ENCODE measurements at places on chromosomes 1 and 21.

DNA sequence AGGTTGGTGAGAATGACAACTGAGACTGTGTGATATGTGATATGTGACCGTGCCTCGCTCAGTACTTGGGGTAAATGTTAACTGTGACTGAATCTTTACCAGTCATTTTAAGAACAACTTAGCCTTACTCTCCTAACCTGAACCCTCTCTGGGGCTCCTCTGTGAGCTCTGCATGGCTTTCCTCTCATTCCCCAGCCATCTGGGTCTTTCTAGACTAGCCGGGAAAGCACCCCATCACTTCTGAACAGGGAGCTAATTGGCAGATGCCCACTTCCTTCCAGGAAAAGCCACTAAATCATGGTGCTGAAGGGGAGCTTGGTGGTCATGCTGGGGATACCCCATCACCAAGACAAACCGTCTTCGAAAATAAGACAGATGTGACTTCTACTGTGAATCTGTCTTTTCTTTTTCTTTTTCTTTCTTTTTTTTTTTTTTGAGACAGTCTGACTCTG, 16.5 kb upstream of the FOXO6 start:
- no peak for DNase-seq

DNA sequence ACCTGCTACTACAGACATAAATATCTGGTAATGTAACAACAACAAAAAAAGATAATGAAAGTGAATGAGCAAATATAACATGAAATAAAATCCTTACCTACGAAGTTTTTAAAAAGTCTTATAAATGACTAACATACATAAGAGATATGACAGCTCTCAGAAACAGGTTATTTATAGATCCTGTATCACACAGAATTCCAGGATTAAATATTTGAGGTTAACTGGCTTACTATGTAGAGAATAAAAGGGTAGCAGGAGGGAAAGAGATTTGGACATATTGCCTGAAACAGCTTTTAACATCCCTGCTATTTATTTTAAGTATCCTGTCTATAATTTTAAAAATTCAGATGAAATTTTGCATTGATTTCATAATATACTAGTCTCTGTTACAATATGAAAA, 16.3 kb downstream of the MYSM1 start:
- no peak for DNase-seq

- DNase-seq = no peak
Observed at GRCh38 chr1:60160141-60160540, 86.6 kb upstream of the C1orf87 start.

DNA sequence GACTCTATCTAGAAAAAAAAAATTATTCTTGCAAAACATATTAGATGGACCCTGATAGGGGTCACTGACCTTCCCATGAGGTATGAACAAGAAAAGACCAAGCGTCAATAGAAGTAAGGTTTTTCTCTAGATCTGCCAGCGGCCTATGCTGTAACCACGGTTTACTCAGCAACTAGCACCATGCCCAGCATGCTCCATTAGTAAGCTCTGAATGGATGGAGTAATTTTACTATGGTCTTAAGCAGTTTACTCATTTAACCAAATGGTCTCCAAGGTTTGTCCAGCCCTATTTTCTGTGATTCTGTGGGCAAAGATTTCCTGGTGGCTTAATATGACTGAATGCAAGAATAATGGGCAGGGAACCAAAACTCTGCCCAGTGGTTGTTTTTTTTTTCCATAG, 113.9 kb downstream of the ADSS2 start:
- DNase-seq = no peak

- DNase-seq = no peak
Observed at GRCh38 chr1:245609354-245610150, 454.8 kb downstream of the KIF26B start.

DNA sequence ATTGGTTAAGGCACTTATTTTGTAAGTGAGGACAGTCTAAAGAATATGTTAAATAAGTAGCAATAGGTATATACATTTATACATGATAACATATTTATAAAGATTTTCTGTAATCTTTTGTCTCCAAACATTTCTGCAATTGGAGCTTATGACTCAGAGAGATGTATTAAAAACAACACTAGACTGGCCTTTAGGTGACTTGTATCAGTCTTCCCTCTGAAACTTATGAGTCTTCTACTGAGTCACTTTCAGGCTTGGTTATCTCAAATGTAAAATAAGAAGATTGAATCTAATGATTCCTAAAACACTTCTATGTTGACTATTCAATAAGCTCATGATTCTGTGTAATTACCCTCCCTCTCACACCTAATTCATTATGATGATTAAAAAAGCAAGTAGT, 672.6 kb upstream of the NEGR1 start:
- no peak for DNase-seq

DNA sequence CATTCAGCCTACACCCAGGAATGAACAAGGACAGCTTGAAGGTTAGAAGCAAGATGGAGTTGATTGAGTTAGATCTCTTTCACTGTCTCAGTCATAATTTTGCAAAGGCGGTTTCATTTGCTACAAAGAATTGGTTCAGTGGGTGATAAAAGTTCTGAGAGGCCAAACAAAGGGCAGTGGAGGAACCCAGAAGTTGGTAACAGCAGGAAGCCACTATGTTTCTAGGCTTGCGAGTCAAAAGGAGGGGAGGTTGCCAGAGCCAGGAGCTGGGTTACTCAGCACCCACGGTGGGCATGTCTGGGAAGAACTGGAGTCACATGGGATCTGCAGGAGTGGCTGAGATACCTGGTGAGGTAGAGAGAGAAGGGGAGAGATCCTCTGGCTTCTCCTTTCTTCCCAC, 64.2 kb upstream of the MRPS6 start:
- no peak for DNase-seq

- DNase-seq = no peak
Observed at GRCh38 chr21:39885119-39885848, 18.0 kb downstream of the PCP4 start.

DNA sequence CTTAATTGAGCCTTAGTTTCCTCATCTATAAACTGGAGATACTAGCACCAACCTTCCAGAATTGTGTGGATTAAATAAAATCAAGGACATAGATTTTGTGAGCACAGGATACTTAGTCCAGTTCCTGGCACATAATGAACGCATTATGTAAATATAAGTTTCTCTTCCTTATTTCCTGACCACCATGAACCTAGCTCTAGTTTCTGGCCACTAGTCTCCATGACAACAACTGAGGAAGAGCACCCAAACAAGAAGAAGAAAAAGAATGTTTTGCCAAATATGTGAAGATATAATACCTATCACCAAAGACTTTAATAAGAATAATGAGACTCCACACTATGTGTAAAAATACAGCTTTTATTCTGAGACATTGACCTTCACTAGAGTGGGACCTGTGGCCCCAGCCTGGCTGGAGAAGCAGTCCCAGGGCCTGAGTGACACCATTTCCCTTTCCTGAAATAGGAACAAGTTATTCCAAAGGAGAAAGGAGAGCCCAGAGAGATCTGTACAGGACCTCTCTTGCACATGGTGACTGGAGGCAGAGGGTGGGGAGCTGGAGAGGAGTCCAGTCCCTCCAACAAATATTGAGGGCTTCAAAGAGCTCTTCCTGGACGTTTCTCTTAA, 940 bp upstream of the USF1 start:
- DNase-seq = no peak

DNA sequence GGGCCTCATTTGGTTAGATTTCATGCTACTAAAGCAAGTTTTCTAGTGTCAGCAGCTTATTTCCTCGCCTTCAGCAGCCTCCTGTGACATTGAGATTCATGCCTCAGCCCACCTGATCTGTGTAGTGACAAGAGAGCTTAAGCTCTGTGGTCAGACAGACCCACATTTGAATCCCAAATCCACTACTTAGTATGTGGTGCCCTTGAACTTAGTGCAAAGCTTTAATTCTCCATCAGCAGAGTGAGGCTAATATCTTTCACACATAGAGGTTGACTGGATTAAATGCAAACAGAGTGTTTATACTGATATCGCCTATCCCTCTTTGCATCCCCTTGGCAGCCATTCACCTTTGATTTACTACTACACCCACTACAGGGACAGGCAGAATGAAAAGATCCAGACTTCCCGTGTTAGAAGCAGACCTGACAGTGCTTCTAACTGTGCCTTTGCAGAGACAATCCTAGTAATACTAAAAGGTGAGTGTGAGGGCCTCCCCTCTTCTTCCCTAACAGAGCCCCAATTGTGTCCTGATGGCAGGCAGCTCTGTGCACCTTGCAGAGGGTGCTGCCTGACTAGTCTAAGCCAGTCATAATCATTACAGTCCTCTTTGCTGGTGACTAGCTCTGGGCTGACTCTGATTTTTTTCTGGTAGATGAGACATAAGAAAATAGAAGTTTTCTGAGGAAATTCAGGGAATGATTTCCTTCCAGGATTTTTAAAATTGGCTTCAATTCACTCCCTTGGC, 264.0 kb downstream of the CTH start:
- no peak for DNase-seq

DNA sequence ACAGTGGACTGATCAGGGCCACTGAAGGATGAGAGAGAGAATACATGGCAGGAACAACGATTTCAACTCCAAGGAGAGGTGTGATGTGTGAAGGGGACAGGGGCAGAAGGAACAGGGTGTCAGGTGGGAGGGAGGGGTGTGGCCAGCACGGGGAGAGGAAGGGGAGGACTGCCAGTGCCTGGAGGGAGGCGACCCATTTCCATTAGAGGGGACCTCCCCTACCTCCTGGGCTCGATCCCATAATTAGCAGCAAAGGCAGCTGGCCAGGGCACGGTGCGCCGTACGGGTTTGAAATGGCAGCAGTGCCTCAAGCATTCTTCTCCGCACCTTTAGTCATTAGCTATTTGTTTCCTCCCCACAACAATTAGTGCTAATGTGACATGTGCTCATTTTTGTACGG, 22.7 kb downstream of the CRYAA start:
- peak; percentile 9 for DNase-seq

- no peak for DNase-seq
Observed at GRCh38 chr1:6984986-6985385, 199.7 kb downstream of the CAMTA1 start.

GRCh38 chr1:203597331-203598090, 29.1 kb upstream of the ATP2B4 start:
- no peak for DNase-seq

DNA sequence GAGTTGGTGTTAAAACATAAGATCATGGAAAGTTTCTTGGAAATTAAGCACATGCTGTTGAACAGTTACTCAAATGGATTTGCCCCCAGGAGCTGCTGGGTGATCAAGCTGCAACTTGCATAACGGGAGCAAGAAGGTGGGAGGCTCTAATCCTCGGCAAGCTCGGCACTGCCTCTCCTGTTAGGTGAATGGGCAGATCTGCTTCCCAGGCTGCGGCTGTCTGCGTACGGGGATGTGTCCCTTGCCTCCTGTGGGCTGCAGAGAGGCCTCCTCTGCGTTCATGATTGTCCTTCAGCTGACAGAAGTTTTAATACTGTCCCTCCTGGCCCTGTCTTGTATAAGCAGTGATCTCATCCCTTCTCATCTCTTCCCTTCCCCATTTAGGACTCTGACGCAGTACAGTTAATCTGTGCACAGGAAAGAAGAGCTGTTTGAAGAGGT, 36.7 kb downstream of the ATP1A1 start:
- DNase-seq = no peak

DNA sequence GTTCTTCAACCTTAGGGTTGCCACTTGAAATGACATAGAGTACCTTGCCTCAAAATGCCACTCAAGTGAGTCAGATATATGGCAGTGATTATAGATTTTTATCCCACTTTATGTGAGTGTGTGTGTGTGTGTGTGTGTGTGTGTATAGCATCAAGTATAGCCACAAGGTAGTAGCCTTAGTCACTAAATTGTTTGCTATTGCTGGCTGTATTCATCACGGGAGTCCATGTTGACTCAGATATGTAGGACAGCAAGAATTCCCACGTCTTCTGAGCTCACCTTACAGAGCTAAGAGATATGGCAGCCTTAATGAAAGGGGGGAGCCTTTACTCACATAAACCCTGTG, 9.3 kb downstream of the ETS2 start:
- DNase-seq = no peak

DNA sequence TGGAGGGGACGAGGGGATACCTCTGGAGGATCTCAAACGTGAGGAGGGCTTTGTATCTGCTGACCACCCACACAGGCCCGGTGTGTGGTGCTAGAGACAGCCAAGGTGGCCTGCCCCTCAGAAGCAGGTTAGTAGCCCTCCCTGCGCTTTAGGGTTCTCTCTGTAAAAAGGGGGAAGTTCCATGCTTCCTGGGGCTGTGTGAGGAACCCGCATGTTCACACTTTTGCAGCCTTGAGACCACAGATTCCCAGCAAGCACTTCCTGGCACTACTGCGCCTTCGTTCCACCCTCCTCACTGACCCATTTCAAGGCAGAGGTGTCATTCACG, 7.9 kb upstream of the GUCA2B start:
- no peak for DNase-seq

DNA sequence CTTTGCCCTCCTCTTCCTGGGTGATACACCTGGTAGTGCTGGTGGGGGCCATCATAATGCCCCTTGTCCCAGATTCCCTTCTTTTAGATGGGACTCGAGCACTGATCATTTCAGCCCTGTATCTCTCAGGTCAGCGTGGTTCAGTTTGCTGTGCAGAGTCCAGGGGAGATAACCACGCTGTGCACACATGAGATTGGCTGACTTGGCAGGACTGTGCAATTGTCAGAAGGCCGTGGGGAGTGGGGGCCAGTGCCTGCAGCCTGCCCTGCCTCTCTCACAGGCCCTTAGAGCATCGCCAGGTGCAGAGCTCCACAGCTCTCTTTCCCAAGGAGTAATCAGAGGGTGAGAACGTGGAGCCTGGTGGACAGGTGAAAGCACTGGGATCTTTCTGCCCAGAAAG, 15.2 kb downstream of the EPHX1 start:
- no peak for DNase-seq

GRCh38 chr1:118266436-118266835, 81.4 kb upstream of the SPAG17 start:
- DNase-seq = no peak
